Thymus (tissue), 14 donors: ENCODE measurements at places on chromosomes 7 and 10. TPM values are rescaled to one million over a fixed set of nuclear protein-coding genes. Genes with fewer than 3 reads are reported as not detected.

GRCh38 chr7:134528749-134529148, 1.4 kb downstream of the AKR1B10 start:
- no peak overlapping the region for H3K4me3 ChIP-seq
- no peak overlapping the region for H3K27ac ChIP-seq
- no peak for DNase-seq
- H3K36me3 ChIP-seq: no peaks in the 10 kb centered on the region

DNA sequence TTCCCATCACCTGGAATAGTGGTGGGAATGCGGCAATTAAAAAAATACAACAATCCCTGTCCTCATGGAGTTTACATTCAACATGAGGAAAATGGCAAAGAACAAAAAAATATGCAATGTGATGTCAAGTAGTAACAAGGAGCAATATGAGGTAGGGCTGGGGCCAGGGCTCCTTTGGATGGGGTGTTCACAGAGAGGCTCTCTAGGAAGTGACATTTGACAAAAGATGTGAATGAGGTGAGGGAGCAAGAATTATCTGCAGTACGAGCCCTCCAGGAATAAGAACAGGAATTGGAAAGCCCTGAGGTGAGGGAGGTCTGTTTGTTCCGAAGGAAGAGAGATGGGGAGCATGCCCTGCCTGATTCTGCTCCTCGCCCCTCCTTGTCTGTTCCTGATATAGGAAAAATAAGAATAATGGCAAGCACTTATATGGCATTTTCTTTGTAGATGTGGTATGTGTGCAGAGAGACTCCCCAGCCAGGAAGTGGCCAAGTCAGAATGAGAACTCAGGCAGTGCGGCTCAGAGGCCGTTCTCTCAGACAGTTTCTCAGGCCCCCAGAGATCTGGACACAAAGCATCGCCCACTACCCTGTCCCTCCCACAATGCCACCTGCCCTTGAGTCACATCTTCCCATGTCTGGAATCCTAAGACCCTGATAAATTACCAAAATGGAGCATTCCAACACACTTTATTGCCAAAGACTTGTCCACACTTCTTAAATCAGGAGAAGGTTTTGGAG, 105.6 kb downstream of the APBB1IP start:
- no peaks in the 10 kb centered on the region for H3K27me3 ChIP-seq
- no peaks in the 10 kb centered on the region for H3K4me1 ChIP-seq
- no peak overlapping the region for H3K4me3 ChIP-seq
- H3K27ac ChIP-seq: no peak overlapping the region
- no peak for DNase-seq

- no peak overlapping the region for H3K4me3 ChIP-seq
- no peaks in the 10 kb centered on the region for H3K4me1 ChIP-seq
- no peak overlapping the region for H3K27ac ChIP-seq
- DNase-seq: no peak
- no peaks in the 10 kb centered on the region for H3K27me3 ChIP-seq
Observed at GRCh38 chr7:96910486-96910885, 94.9 kb upstream of the DLX6 start.

GRCh38 chr10:124078714-124079113, 14.7 kb downstream of the CHST15 start:
- no peak for DNase-seq
- H3K27ac ChIP-seq: no peak overlapping the region
- no peak overlapping the region for H3K4me3 ChIP-seq
- peaks cover 33% of the 10 kb centered on the region for H3K4me1 ChIP-seq

GRCh38 chr10:14001298-14002040, 329.3 kb downstream of the FRMD4A start:
- no peak overlapping the region for H3K4me3 ChIP-seq
- no peak overlapping the region for H3K27ac ChIP-seq
- H3K36me3 ChIP-seq: no peaks in the 10 kb centered on the region
- DNase-seq: no peak
- no peaks in the 10 kb centered on the region for H3K27me3 ChIP-seq
- peaks cover 14% of the 10 kb centered on the region for H3K4me1 ChIP-seq

DNA sequence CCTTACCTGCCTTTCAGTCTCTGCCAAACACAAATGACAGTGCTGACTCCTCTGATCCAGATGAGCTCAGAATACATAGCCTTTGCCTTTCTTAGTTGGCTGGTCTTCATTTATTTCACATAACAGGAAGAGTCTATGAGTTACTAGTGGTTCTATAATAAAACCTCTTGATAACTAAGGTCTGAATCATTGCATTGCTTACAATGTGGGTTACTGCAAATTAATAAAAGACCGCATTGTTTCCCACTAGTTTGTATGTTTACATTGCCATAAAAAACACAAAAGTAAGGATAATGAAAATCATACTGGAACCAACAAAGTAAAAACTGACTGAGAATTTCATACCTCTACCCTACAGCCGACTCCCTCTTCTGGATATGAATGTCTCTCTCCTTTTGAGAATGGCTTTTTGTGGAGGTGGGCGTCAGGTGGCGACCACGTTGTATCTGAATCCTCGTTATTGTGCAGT, 62.0 kb upstream of the AKR1E2 start:
- H3K27ac ChIP-seq: no peak overlapping the region
- no peaks in the 10 kb centered on the region for H3K4me1 ChIP-seq
- no peaks in the 10 kb centered on the region for H3K36me3 ChIP-seq

- no peak overlapping the region for H3K27ac ChIP-seq
- H3K4me1 ChIP-seq: no peaks in the 10 kb centered on the region
- DNase-seq: no peak
Observed at GRCh38 chr10:68137171-68137570, 27.9 kb downstream of the MYPN start.

DNA sequence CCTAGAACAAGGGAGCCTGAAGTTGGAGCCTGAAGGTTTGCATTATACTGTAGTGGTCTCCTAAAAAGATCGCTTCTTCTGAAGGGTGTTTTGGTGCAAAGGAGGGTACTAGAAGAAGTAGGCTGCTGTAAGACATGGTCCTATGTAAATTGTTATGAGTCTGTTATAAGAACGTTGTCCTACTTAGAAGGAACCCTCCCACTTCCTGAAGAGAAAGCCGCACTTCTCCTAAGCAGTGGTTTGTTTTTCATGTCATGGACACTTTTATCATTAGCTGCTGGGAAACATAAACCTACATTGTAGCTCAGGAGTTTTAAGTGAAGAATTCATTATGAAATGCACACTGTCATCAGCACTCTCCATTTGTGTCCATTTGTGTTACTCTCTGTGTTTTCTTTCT, 129.1 kb upstream of the ITGB1 start:
- no peak overlapping the region for H3K4me3 ChIP-seq
- peak; percentile 28 for DNase-seq
- no peak overlapping the region for H3K27ac ChIP-seq
- H3K4me1 ChIP-seq: peaks cover 12% of the 10 kb centered on the region

DNA sequence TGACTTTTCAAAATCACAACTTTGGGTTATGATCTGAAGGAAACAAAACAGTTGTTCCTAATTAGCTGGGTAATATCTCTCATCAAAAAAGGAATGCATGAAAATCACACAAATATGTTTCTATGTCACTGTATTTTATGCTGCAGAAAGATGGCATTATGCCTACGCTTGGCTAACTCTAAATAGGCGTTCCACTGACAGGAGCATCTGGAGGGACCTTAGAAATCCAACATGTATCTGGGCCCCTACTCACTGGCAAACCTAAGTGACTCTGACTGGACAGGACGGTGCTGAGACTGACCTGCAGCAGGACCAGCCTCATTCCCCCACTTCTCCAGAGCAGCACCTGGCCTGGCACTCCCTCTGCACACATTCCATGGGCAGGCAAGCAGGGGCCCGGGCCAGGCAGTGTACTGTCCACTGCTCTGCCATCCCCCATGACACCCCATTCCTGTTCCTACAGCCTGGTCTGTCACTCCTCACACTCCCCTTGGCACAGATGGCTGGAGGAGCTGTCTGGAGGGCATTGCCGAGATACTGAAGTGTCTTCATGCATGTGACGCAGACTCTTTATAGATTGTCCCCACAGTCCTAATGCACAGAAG, 2.6 kb upstream of the MYL7 start:
- H3K27me3 ChIP-seq: peaks cover 16% of the 10 kb centered on the region
- no peak overlapping the region for H3K4me3 ChIP-seq
- no peaks in the 10 kb centered on the region for H3K36me3 ChIP-seq

GRCh38 chr7:142303650-142304049, 45.8 kb upstream of the PRSS58 start:
- no peak for DNase-seq
- no peaks in the 10 kb centered on the region for H3K36me3 ChIP-seq
- H3K27ac ChIP-seq: peak overlapping the region; percentile 69
- H3K4me1 ChIP-seq: peaks cover 78% of the 10 kb centered on the region
- no peaks in the 10 kb centered on the region for H3K27me3 ChIP-seq

- no peaks in the 10 kb centered on the region for H3K27me3 ChIP-seq
- H3K36me3 ChIP-seq: no peaks in the 10 kb centered on the region
- H3K4me3 ChIP-seq: no peak overlapping the region
- H3K4me1 ChIP-seq: peaks cover 20% of the 10 kb centered on the region
- DNase-seq: no peak
Observed at GRCh38 chr10:1532636-1533035, 204.7 kb downstream of the ADARB2 start.

- H3K4me3 ChIP-seq: no peak overlapping the region
- no peaks in the 10 kb centered on the region for H3K36me3 ChIP-seq
- no peak for DNase-seq
- no peaks in the 10 kb centered on the region for H3K27me3 ChIP-seq
- no peak overlapping the region for H3K27ac ChIP-seq
- H3K4me1 ChIP-seq: no peaks in the 10 kb centered on the region
Observed at GRCh38 chr10:60430017-60430416, 40.3 kb upstream of the ANK3 start.

GRCh38 chr10:22315455-22316285, 518 bp upstream of the COMMD3 start:
- H3K27me3 ChIP-seq: peaks cover 18% of the 10 kb centered on the region
- H3K36me3 ChIP-seq: no peaks in the 10 kb centered on the region
- H3K27ac ChIP-seq: peak overlapping the region; percentile 95
- H3K4me1 ChIP-seq: no peaks in the 10 kb centered on the region
- no peak for DNase-seq

Gene C7orf33
- not detected for total RNA-seq

Gene GIMAP1
- total RNA-seq: 9.8 TPM

Gene GPR26
- total RNA-seq: 0.09 TPM
